ENCODE measurements at places on chromosomes 1 and 21.

- peak; percentile 44 for DNase-seq
- H3K27me3 ChIP-seq = peaks cover 30% of the 10 kb centered on the region
Measured at GRCh38 chr1:20586953-20587660, 1.8 kb upstream of the CDA start.

DNA sequence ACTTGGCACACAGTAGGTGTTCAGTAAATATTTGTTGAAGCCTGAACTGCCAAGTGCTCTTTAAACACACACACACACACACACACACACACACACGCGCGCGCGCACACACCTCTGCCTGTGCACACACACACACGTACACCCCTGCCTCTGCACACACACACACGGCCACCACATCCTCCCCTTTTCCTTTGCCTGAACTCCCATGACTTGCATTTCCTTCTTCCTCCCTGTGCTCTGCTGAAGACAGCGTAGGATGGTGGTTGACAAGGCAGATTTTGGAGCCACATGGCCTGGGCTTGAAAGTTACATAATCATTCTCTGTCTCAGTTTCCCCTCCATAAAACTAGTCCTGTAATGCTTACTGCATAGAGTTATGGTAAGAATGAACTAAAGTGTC is 712.3 kb downstream of the PTPRU start:
- no peaks in the 10 kb centered on the region for H3K36me3 ChIP-seq
- DNase-seq = no peak
- no peaks in the 10 kb centered on the region for H3K4me1 ChIP-seq
- peaks cover 26% of the 10 kb centered on the region for H3K27me3 ChIP-seq

- H3K4me3 ChIP-seq = no peak overlapping the region
- H3K4me1 ChIP-seq = no peaks in the 10 kb centered on the region
- no peak overlapping the region for H3K27ac ChIP-seq
- H3K36me3 ChIP-seq = no peaks in the 10 kb centered on the region
- no peaks in the 10 kb centered on the region for H3K27me3 ChIP-seq
Measured at GRCh38 chr1:9010781-9011323, 15.4 kb downstream of the SLC2A7 start.

DNA sequence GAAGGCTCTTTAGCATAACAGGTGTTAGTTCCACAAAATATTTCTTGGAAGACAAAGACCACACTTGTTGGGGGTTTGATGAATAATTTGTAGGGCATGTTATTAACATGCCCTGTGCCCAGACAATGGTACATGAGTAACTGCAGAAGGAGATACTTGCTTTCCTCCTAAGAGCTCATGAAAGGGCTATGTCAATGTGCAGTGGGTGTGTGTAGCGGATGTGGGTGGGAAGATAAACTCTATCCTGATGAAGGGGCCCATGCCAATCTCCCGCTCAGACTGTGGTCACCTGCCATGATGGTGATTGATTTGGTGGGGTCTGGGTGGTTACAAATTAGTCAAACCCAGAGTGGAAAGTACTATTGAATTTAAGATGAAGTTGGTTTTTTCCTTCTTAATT is 69.8 kb upstream of the DNAH14 start:
- H3K27me3 ChIP-seq = no peaks in the 10 kb centered on the region
- no peak for DNase-seq
- H3K36me3 ChIP-seq = no peaks in the 10 kb centered on the region

DNA sequence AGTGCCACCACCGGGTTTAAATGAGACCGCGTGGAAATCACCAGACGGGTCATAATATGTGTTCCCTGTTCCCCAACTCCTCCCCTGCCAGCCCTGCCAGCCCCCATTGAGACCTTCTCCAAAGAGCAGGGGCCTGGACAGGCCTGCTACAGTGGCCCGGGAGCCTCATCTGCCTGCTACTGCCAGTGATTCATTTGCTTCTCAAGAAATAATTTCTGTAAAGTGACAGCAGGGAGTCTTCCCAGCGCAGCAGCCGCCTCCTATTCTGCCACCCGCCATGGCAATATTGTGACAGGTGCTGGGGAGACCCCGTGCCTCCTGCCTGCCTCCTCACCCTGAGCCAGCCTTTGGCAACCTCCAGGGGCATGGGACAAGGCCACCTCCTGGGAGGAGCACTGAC is 8.9 kb downstream of the IFFO2 start:
- no peaks in the 10 kb centered on the region for H3K36me3 ChIP-seq
- no peak overlapping the region for H3K27ac ChIP-seq
- no peak overlapping the region for H3K4me3 ChIP-seq

GRCh38 chr1:206438554-206438953 is 31.7 kb upstream of the IKBKE start:
- no peaks in the 10 kb centered on the region for H3K27me3 ChIP-seq
- H3K27ac ChIP-seq = no peak overlapping the region
- peaks cover 38% of the 10 kb centered on the region for H3K36me3 ChIP-seq
- no peak for DNase-seq

GRCh38 chr1:28507646-28508434 is 2.0 kb downstream of the RCC1 start:
- peaks cover 15% of the 10 kb centered on the region for H3K36me3 ChIP-seq
- peaks cover 40% of the 10 kb centered on the region for H3K4me1 ChIP-seq
- no peak for DNase-seq
- H3K27ac ChIP-seq = peak overlapping the region; percentile 88

GRCh38 chr1:202689493-202690342 is 20.5 kb downstream of the SYT2 start:
- no peak for DNase-seq
- no peak overlapping the region for H3K4me3 ChIP-seq
- no peak overlapping the region for H3K27ac ChIP-seq
- H3K36me3 ChIP-seq = no peaks in the 10 kb centered on the region

DNA sequence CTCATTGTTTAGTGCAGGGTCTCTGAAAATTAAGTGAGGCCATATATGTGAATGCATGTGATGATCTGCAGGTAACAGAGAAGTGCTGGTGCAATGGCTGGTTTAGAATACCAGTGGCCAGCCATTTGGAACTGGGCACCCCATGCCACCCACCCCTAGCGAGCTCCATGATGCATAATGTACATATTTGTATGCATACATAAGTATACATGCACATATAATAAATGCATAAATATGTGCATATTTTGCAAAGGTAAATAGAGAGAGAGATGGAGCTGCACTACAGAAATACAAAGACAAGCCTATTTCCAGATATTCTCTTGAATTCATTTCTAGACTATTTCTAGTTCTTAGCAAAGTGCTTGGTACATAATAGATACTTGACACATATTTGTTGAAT is 68.5 kb upstream of the IGSF21 start:
- no peak overlapping the region for H3K4me3 ChIP-seq
- DNase-seq = no peak
- H3K36me3 ChIP-seq = no peaks in the 10 kb centered on the region
- H3K4me1 ChIP-seq = no peaks in the 10 kb centered on the region
- no peak overlapping the region for H3K27ac ChIP-seq

- H3K4me1 ChIP-seq = no peaks in the 10 kb centered on the region
- H3K4me3 ChIP-seq = no peak overlapping the region
- H3K36me3 ChIP-seq = no peaks in the 10 kb centered on the region
- no peak overlapping the region for H3K27ac ChIP-seq
- DNase-seq = no peak
- H3K27me3 ChIP-seq = peaks cover 3% of the 10 kb centered on the region
Measured at GRCh38 chr1:38563942-38564735, 295.4 kb downstream of the RRAGC start.

DNA sequence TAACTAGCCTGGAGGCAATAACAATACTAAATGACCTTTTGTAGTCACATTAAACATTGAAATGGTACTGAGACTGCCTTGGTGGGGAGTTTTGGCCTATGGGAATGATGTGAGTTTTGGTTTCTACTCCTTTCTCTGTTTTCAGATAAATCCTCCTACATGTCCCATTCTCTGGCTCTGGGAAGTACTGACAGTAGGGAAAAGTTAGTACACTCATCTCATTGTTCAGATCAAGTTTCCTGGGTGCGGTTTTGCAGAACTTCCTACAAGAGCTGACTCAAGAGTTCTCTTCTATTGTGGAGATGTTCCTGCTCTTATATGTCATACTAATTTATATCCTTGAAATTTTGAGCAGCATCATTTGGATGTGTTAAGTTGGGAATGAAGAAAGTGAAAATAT is 74.2 kb upstream of the MACF1 start:
- H3K36me3 ChIP-seq = peaks cover under 1% of the 10 kb centered on the region
- peak overlapping the region; percentile 20 for H3K27ac ChIP-seq
- no peak overlapping the region for H3K4me3 ChIP-seq
- H3K4me1 ChIP-seq = peaks cover 66% of the 10 kb centered on the region
- no peaks in the 10 kb centered on the region for H3K27me3 ChIP-seq

DNA sequence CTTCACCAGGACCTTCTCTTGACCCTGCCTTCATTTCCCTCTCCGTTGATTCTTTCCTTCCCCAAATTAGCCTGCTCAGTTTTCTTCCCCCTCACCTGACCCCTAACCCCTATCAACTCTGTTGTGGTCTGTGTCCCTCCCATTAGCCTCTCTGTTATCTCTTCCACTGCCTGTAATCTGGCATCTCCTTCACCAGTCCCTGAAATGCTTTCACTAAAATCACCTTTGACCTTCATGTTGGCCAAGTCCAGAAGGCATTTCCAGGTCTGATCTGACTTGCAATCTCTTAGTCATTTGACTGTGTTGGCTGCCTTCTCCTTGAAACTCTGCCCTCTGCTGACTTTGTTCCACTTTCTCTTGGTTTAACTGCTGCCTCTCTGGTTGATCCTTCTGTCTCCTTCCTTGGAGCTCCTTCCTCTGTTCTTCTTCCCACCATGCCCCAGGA is 28.2 kb downstream of the ATP8B2 start:
- H3K27me3 ChIP-seq = peaks cover 9% of the 10 kb centered on the region
- peaks cover 12% of the 10 kb centered on the region for H3K4me1 ChIP-seq
- peak overlapping the region; percentile 59 for H3K4me3 ChIP-seq

GRCh38 chr1:245587435-245588115 is 432.8 kb downstream of the KIF26B start:
- H3K4me3 ChIP-seq = no peak overlapping the region
- H3K36me3 ChIP-seq = no peaks in the 10 kb centered on the region
- H3K27me3 ChIP-seq = no peaks in the 10 kb centered on the region
- no peaks in the 10 kb centered on the region for H3K4me1 ChIP-seq

DNA sequence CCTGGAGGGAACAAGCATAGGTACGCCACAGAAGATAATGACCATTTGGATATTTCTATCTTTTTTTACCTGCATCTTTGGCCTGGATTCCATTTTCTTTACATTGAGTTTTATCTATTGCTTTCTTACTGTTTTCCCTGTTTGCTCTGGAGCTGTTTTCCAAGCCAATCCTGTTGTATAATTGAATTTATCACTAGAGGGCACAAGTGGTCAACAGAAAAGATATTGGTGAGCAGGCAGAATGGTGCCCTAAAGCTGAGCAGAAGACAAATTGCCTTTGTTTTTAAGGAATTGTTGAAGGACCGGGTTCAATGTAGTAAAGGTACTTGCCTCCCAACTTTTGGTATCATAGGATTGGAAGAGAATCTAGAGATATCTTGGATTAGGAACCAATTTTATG is 152.8 kb downstream of the PPP1R12B start:
- H3K27ac ChIP-seq = no peak overlapping the region
- no peak for DNase-seq
- H3K36me3 ChIP-seq = no peaks in the 10 kb centered on the region

GRCh38 chr1:153520818-153521476 is 14.8 kb downstream of the S100A6 start:
- no peaks in the 10 kb centered on the region for H3K27me3 ChIP-seq
- no peak overlapping the region for H3K4me3 ChIP-seq
- H3K36me3 ChIP-seq = no peaks in the 10 kb centered on the region
- H3K27ac ChIP-seq = no peak overlapping the region

- H3K36me3 ChIP-seq = no peaks in the 10 kb centered on the region
- H3K27me3 ChIP-seq = no peaks in the 10 kb centered on the region
- no peak overlapping the region for H3K4me3 ChIP-seq
- DNase-seq = no peak
- H3K27ac ChIP-seq = no peak overlapping the region
Measured at GRCh38 chr1:58818075-58818474, 34.2 kb upstream of the JUN start.

GRCh38 chr1:43171876-43172526 is at the start of the genes CFAP57 and EBNA1BP2:
CFAP57 (plus strand) TSS chr1:43172330; CDS start chr1:43172754, 424 bp downstream.
EBNA1BP2 (minus strand) TSS chr1:43172290; CDS start chr1:43172118, 172 bp downstream.
- peaks cover 11% of the 10 kb centered on the region for H3K36me3 ChIP-seq
- H3K4me3 ChIP-seq = peak within 1 kb of the TSS; percentile 95
- peak; percentile 93 for DNase-seq
- peaks cover 9% of the 10 kb centered on the region for H3K27me3 ChIP-seq

DNA sequence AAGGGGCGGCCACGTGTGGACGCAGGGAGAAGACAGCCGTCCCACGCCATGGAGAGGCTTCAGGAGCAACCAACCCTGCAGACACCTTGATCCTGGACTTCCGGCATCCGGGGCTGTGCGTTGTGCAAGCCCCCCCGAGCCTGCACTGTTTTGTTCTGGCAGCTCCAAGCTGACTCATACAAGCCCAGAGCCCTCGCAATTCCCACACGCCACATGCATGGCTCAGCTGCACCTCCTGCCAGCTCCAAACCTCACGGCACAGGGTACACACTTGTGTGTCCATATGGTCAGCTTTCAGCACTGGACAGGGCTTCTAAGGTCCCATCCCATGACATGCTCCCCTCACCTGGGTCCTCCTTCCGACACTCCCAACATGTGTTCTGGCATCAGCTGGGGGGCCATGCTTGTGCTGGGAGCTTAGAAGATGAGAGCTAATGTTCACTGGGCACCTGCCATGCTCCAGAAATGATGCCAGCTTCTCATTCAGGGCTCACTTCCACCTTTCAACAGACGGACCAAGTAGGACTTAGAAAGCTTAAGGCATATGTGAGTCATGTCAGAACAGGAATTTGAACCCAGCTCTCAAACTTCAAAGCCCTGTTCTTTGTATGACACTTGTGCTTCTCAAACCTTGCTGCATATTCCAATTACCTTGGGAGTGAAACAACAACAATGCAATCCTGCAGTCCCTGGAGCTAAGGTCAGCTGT is 137.3 kb downstream of the PGBD5 start:
- no peak overlapping the region for H3K27ac ChIP-seq
- no peaks in the 10 kb centered on the region for H3K4me1 ChIP-seq
- DNase-seq = peak; percentile 46
- no peaks in the 10 kb centered on the region for H3K27me3 ChIP-seq
- no peaks in the 10 kb centered on the region for H3K36me3 ChIP-seq
- H3K4me3 ChIP-seq = no peak overlapping the region

DNA sequence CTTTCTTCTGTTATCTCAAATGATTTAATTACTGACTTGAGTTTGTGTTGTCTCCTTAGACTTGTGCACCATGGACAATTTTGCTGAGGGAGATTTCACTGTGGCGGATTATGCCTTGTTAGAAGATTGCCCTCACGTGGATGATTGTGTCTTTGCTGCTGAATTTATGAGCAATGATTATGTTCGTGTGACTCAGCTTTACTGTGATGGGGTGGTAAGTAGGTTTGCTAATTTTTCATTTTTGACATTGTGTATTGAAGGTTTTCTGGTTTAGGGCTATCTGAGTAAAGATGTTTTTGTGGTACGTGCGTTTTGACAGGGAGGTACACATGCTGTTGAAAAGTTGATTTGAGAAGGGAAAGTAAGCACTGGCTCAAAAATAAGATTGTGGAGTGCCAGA is 14.1 kb downstream of the TTC3 start:
- peaks cover 29% of the 10 kb centered on the region for H3K4me1 ChIP-seq
- no peak for DNase-seq
- H3K36me3 ChIP-seq = peaks cover 21% of the 10 kb centered on the region
- no peak overlapping the region for H3K4me3 ChIP-seq

GRCh38 chr21:26106562-26106961 is 64.0 kb downstream of the APP start:
- no peak overlapping the region for H3K27ac ChIP-seq
- no peaks in the 10 kb centered on the region for H3K36me3 ChIP-seq
- H3K4me1 ChIP-seq = no peaks in the 10 kb centered on the region
- H3K27me3 ChIP-seq = no peaks in the 10 kb centered on the region
- no peak overlapping the region for H3K4me3 ChIP-seq

All from psoas muscle (tissue), 8 donors.